ENCODE measurements at places on chromosomes 12 and 14.
A peak's percentile ranks its signal among the peaks of the same experiment; 100 is the strongest.

DNA sequence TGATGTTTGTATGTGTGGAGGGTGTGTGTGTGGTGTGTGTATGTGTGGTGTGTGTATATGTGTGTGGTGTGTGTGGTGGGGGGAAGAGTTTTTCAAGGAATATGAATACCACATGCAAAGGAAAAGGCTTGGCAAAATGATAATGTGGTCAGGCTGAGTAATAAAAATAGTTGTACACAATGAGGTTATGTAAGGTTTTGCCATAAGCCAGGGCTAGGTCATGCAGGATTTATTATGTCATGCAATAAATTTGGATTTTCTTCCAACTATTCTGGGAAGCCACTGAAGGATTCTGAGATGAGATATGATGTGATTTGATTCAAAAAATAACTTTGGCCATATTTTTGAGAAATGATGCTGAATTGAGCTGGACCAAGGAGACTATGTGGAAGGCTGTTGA lies 1191.6 kb upstream of the SEL1L start:
- no peak for DNase-seq

- DNase-seq, result no peak
These were observed 270.7 kb downstream of the TMEM132C start for GRCh38 chr12:128537668-128538067.

DNA sequence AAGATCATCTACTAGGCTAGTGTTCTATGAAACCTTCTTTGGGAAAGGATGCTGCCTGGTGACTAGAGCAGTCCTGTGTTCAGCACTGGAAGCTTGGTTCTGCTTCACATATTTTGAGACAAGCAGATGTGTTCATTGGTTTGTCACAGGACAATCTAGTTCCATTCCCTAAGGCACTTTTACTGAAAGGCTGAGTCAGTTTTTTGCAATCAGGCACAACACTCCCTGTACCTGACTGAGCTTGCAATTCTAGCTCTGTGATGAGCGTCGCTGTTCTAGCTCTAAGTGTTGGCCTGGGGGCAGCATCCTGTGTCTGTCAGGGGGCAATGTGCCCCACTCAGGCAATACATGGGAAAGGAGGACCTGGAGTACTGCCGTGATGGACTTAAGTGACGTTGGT lies 144.4 kb downstream of the CAND1 start:
- DNase-seq, result no peak

DNA sequence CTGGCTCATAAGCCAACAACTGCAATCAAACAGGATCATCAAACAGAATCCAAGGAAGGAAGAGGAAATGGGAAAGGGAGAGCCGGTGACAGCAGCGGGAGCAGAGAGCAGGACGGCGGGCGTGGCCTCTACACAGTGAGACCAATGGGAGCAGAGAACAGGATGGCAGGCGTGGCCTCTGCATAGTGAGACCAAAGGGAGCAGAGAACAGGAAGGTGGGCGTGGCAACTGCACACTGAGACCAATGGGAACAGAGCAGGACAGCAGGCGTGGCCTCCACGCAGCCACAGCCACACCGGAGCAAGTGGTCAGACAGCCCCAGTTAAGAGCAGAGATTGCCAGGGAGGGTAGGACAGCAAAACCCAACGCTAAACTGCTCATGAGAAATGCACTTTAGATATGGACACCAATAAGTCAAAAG lies 16.4 kb downstream of the LRCOL1 start:
- peak; percentile 78 for DNase-seq

- DNase-seq, result no peak
These were observed 44.3 kb upstream of the PSMA6 start for GRCh38 chr14:35247777-35248475.

GRCh38 chr14:92247947-92248346 lies 75.0 kb upstream of the SLC24A4 start:
- DNase-seq, result no peak

All from globus pallidus (tissue), 1 donor.